ENCODE measurements at places on chromosomes 5 and 9. TPM values are rescaled to one million over a fixed set of nuclear protein-coding genes. Genes with fewer than 3 reads are reported as not detected.

DNA sequence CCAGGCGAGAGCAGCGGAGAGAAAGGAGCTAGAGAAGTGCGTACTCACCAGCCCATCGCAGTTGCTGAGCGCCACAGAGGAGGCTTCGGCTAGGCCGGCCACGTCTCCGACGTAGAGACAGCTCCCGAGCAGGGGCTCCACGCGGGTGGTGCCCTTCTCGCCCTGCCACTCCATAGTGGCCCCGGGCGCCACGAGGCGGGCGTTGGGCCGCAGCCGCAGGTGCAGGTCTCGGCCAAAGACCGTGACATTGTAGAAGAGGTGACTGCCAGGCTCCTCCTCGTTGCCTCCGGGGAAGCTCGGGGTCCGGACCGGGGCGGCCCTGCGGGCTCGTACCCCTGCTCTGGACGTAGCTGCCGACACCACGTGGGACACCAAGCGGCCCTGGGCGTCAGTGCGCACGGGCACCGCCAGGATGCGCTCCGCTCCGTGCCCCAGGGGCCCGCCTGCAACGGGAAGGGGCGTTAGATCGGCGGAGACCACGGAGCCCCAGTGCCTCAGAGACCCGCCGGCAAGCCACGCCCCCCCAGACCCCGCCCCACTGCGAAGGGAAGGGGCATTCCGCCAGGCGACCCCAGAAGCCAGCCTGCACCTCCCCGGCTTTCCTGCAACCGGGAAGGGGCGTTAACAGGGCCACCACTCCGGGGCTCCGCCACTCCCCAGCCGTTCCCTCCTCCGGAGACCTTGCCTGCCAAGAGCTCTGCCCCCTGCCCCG lies 1.4 kb downstream of the ADAMTS2 start:
- H3K27me3 ChIP-seq = peaks cover 60% of the 10 kb centered on the region
- no peak overlapping the region for H3K27ac ChIP-seq
- peak overlapping the region; percentile 61 for H3K4me3 ChIP-seq
- H3K4me1 ChIP-seq = no peaks in the 10 kb centered on the region
- peak; percentile 22 for DNase-seq

- peaks cover 3% of the 10 kb centered on the region for H3K36me3 ChIP-seq
- H3K27me3 ChIP-seq = peaks cover 15% of the 10 kb centered on the region
- DNase-seq = no peak
- H3K4me1 ChIP-seq = no peaks in the 10 kb centered on the region
Measured at GRCh38 chr9:113137196-113138168, 13.3 kb upstream of the SLC31A2 start.

DNA sequence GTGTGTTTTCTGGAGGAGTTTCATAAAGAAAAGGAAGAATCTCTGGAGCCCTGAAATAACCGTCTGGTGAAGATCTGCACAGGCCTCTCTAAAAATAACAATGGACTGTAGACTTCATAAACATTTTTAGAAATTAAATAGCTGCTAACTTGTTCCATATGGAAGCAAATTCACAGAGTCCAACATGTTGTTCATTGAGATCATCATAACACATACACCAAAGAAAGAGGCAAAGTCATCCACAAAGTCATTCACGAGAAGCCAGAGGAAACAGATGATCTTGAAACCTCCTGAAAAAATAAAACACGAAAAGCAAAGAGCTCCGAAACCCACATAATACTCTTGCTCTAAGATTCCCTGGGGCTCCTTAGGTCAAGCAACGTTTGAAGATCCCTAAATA lies 347.8 kb downstream of the EFNA5 start:
- no peak overlapping the region for H3K4me3 ChIP-seq
- H3K27me3 ChIP-seq = no peaks in the 10 kb centered on the region
- no peak overlapping the region for H3K27ac ChIP-seq
- no peak for DNase-seq
- no peaks in the 10 kb centered on the region for H3K4me1 ChIP-seq
- H3K36me3 ChIP-seq = no peaks in the 10 kb centered on the region

Gene ECPAS
- total RNA-seq = 100 TPM
